ENCODE measurements at places on chromosomes 2 and 18.

- DNase-seq, result no peak
These were observed 6.8 kb upstream of the COLEC11 start for GRCh38 chr2:3588084-3588483.

GRCh38 chr18:48488388-48488850 lies 50.4 kb upstream of the CTIF start:
- DNase-seq, result no peak

- no peak for DNase-seq
These were observed 9.5 kb downstream of the TMEM237 start for GRCh38 chr2:201633661-201634249.

- no peak for DNase-seq
These were observed 37.2 kb upstream of the ID2 start for GRCh38 chr2:8644605-8645175.

DNA sequence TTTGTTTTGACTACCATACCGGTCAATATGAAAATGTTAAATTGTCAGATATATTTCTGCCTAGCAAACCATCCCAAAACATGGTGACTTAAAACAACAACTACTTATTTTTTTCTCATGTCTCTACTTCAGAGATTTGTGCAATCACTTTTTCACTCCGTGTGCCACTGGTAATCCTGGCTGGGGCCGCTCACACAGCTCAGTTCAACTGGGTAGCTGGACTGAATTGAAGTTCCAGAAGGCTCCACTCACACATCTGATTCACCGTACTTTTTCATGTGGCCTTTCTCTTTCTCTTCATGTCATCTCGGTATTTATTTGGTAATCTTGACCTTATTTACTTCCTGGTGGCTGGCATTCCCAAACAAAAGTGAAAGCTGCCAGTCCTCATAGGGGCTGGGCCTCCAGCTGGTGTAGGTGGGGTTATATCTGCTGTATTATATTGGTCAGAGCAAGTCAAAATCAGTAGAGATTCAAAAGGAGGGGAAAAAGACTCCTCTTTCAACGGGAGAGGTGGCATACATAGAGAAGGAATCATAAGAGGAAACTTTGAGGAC lies 513.9 kb upstream of the NXPH2 start:
- DNase-seq, result no peak

DNA sequence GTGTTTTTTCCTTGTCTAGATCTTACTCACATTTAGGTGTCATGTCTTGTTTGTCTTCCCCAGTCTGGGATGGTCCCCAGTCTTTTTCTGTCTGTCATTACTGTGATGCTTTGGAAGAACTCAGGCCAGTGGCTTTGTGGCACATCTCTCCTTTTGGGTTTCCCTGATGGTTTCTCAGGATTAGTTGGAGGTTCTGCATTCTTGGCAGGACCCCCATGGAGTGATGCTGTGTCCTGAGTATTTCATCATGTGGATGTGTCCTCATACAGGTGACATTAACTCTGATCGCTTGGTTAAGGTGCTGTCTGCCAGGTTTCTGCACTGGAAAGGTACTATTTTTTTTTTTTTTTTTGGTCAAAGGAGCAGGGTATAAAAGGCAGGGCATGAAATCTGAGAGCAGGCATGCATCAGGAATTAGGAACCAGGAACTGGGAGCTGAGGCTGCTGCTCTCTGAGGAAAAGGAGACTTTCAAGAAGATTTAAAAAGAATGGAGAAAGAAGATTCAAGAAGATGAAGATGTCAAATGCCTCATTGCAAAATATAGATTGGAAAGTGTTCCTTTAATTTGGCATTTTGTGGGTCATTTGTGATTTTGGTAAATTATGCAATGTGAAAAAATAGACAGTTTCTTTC lies 85.3 kb downstream of the NUP35 start:
- no peak for DNase-seq

DNA sequence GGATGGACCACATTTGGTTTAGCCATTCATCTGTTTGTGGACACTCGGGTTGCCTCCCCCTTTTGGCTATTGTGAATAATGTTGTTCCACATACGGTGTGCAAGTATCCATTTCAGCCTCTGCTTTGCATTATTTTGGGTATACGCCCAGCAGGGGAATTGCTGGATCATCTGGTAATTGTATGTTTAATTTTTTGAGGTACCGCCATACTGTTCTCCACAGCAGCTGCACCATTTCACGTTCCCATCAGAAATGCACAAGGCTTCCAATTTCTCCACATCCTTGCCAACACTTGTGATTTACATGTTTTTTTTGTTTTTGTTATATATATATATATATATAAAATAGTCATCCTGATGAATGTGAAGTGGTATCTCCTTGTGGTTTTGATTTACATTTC lies 54.6 kb upstream of the TWIST2 start:
- DNase-seq, result no peak

GRCh38 chr2:239339726-239340601 lies 60.9 kb downstream of the HDAC4 start:
- no peak for DNase-seq

- no peak for DNase-seq
These were observed 230.2 kb upstream of the ZC3H15 start for GRCh38 chr2:186255823-186256222.

DNA sequence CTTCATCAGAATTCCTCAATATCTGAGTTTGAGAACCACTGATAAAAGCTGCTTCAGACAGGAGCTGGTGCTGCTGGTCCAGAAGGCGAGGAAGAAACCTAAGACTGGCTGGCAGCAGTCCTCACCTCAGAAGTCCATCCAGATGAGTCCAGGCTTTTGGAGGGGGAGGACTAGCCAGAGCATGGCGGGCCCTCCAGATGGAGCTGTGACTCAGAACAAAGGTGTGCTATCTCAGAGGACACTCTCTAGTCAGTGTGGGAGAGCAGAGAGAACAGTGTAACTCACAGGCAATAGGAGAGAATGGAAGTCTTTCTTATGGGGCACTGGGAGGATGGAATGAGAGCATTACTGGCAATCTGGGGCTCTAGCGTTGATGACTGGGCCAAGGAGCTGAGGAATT lies 191.4 kb downstream of the NYAP2 start:
- DNase-seq, result no peak

Measured in G401 (cell line).